Activated gamma-delta T cell treated with anti-CD3 and anti-CD28 coated beads, Interleukin-2, amount 50 U/mL, for 16 hours (primary cell): ENCODE measurements at places on chromosomes 12 and 14.

DNA sequence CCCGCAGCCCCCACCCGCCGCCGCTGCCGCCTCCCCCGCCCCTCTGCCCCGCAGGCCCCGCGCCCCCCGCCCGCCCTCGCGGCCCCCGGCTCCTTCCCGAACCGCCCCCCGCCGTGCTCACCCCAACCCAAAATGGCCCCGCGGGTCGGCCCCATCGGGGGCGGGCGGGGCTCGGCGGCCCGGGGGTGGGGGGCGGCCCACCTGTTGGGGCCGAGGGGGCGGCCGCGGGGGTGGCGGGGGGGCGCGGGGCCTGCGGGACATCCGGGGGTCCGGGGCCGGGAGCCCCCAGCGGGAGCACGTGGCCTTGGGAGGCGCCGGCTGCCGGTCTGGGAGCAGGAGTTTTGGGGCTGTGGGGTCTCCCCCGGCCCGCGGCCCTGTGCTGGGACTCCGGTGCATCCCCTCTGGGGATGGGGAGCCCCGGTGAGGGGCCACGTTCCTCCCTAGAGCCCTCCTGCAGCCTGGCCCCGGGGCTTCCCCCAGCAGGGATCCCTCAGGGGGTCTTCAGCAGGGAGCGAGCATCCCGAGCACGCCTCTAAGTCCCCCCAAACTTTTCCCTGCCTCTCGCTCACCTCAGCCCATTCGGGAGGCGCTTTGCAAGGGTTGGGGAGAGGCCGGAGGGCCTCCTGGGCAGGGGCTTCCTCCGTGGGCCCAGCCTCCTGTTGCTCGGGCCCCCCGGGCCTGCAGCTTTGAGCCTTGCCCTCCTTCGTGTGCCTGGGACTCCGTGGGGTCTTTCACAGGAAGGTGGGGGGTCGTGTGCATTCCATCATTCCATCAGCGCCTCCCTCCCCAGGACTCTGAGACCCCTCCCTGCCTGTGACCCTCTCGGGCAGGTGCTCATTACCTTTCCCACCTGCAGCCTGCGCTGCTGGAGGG is 710 bp downstream of the MTA1 start:
- no peak for DNase-seq

GRCh38 chr12:94872971-94873733 is 130.3 kb downstream of the NDUFA12 start:
- DNase-seq, result no peak

DNA sequence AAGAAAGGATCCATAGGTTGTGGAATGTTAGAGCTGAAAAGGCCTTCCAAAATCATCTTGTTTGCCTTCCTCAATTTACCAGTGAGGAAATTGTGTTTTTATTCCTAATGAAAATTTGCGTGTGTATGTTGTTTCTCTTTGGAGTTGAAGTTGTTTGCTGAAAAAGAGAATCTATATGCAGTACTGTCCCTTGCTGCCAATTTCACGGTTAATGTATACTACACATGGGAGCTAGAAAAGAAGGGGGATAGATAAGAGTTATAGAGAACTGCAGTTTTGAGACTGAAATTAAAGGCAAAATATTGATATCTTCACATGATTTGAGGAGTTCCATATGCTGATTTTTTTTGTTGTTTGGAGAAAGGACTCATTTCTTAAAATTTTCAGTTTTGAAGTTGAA is 62.0 kb upstream of the LRTM2 start:
- DNase-seq, result no peak

- DNase-seq, result no peak
Measured at GRCh38 chr14:97233319-97233985, 436.3 kb downstream of the VRK1 start.

DNA sequence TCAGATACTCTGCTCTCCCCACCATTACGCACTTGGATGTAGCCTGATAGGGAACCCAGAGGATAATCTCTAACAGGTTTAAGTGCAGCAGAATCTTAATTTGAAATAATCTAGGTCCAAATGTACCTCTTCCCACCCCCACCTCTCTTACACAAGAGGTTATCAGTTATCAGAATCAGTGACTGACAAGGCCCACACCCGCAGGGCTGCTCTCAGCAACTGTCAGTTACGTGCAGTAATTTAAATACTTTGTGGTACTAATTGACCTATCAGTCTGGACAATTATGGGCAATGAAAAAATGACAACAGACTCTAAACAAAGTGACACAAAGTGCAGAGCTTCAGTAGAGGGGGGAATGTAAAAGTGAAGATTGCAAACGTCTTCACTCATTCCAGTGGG is 74.0 kb downstream of the CLIP1 start:
- DNase-seq, result no peak

GRCh38 chr12:89333564-89334252 is 18.6 kb downstream of the DUSP6 start:
- DNase-seq, result no peak

DNA sequence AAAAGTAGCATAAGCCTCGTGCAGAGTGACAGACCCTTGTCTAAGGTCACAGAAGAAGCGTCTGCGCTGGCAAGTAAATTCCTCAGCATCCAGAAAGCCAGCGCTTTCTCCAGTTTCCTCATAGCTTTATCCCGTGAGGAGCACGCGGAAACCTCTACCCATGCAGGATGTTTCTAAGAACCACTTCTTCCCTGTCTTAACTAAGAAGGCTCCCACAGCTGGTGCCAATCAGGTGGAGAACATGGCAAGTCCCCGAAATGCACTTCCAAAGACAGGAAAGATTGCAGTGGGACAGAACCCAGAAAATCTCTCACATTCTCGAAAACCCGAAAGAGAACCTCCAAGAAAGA is 968 bp upstream of the ARID4A start:
- no peak for DNase-seq

- DNase-seq, result no peak
Measured at GRCh38 chr12:43028826-43029225, 439.3 kb upstream of the PRICKLE1 start.

GRCh38 chr12:90149453-90149852 is 440.8 kb upstream of the ATP2B1 start:
- DNase-seq, result no peak

DNA sequence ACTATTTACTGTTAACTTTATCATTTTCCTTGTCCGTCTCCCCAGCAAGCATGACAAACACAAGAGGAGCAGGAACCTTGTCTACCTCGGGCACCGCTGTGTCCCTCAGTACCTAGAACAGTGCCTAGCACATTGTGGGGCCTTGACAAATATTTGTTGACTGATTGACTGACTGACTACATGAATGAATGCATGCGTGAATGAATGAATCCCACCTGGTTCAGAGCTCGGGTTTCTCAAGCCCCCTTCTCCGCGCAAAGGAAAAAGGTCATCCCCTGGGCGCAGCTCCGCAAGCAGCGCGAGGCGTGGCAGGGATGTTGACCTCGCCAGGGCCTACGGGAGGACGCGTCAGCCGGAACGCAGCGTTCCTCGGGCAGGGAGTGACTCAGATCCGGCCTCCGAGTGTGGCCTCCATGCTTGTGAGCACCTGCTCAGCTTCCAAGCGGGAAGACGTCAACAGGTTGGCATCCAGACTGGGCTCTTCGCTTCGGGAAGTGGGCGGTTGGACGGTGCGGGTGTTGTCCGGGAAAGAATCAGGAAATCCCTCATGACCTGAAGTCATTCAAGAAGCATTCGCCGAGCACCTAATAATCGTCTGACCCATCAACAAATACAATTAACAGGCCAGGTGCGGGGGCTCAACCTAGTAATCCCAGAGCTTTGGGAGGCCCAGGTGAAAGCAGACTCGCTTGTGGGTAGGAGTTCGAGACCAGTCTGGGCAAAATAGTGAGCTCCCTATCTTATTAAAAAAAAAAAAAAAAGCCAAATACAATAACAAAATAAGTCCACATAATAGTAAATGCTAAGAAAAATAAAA is 13.9 kb upstream of the UBC start:
- DNase-seq, result no peak

- no peak for DNase-seq
Measured at GRCh38 chr14:93317875-93318807, 14.7 kb downstream of the BTBD7 start.

GRCh38 chr12:96295532-96296160 is 101.5 kb downstream of the ELK3 start:
- no peak for DNase-seq

DNA sequence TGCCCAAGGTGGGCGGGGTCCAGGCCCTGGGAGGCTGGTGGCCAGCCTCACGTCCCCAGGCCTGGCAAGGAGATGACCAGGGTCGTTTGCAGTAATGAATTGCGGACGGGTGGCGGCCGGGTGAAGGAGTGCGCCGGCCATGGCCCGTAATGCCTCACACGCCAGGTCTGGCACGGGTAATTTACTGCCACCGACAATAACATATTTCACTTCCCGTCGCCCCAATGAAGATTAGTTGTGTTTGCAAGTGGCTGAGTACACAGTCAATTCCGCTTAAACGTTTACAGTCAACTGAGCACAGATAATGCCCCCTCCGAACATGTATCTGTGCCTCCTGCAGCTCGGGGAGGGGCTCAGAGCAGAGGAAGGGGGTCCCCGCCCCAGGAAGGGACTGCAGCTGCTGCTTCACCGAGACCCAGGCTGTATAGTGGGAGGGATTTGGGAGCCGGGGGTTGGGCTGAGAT is 48.3 kb downstream of the MVK start:
- no peak for DNase-seq

DNA sequence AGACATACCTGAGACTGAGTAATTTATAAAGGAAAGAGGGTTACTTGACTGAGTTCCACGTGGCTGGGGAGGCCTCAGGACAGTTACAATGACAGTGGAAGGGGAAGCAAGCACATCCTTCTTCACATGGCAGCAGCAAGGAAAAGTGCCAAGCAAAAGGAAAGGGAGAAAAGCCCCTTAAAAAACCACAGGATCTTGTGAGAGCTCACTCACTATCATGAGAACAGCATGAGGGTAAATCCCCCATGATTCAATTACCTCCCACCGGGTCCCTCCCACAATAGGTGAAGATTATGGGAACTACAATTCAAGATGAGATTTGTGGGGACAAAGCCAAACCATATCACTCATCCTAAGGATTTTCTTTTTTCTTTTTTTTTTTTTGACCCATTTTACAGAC is 177.8 kb upstream of the EEA1 start:
- no peak for DNase-seq

- DNase-seq, result no peak
Measured at GRCh38 chr12:49055978-49056754, 4.4 kb downstream of the KMT2D start.

GRCh38 chr12:45285717-45286116 is 69.8 kb downstream of the ANO6 start:
- no peak for DNase-seq

DNA sequence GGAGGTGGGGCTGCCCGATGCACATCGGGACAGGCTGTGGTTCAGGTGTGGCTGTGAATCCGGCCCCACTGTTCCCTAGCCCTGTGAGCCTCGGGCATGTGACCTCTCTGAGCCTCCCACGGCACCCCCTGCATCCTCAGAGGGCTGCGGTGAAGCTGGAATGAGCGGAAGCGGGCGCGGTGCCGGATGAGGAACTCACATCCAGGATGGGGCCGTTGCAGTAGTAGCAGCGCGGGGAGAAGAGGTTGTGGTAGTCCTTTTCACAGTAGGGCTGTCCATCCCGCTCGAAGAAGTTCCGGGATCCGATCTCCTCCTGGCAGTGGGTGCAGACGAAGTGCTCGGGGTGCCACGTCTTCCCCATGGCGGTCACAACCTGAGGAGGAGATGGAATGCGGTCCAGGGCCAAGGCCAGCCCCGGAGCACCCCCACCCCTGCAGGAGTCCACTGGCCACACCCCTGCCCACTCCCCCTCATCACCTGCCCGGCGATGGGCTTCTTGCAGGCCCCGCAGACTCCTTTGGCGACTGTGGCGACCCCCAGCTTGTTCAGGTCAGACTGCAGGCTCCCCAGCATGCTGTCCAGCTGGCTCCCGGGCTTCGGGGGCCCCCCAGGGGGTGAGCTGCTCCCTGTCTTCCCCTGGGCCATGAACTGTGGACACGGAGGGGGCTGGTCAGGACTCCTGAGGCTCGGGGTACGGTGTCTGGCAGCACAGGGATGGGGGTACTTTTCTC is 13.9 kb upstream of the RPLP0 start:
- no peak for DNase-seq

DNA sequence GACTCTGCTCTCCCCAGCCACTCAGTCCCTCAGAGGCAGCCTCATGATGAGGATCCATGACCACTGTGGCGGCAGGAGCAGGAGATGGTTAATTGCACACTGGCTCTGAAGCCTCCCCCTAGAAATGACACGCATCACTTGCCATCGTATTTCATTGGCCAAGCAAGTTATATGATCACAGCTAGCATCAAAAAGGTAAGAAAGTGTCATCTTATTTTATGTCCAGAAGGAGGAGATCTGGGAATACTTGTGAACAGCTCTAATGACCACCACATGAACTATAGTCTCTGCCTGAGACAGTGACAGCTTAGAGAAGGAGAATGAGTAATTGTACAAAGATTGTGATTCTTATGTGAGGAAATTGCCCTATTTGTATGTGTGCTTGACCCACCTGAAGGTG is 363.4 kb downstream of the NUAK1 start:
- no peak for DNase-seq

- DNase-seq, result no peak
Measured at GRCh38 chr12:27762757-27763156, 17.3 kb upstream of the KLHL42 start.

DNA sequence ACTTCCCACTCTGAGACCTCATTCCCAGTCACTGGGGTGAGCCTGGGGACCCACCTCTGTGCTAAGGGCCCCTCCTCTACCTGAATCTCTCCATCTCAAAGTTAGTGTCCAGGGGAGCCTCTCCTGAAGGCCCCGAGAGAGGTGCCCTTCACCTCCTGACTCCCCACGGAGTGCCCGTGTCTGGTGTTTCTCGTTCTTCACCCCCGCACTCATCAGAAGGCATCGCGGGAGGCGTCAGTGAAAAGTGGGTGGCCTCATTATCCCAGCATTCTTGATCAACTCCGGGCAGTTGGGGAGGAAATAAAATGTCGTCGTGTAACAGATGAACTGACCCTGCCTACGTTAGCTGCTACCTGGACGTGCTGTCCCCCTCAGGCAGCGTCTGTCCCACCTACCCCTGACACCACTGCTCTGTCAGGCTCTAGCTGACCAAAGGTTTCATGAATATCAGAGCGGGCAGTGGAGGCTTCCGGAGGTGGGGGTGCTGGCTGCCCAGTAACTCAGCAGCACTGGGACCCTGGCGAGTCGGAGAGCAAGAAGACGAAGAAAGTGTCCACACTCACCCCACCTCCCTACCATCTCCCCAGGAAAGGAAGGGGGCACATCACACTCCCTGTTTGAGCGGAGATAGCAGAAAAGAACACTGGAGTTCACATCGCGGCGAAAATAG is 102.9 kb downstream of the PIWIL1 start:
- DNase-seq, result no peak

- DNase-seq, result no peak
Measured at GRCh38 chr14:90632451-90632850, 183.8 kb downstream of the TTC7B start.

- no peak for DNase-seq
Measured at GRCh38 chr12:88360343-88360742, 218.2 kb downstream of the TMTC3 start.

DNA sequence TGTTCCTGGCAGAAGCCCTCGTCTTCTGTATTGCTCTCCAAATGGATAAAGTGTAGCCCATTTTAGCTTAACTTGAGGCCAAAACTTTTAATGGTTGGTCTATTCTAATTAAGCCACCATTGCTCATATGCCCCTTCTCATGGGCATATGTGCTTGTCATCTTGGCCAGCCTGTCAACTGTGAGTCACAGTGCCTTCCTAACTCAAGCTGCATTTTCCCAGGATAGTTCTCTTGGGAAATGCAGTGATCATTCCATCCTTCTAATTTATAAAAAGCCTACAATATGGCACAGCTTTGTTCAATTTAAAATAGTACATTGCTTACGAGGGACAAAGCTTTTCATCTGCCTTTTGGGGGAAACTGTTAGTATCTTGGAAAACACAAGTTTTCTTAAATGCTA is 6.6 kb downstream of the PTHLH start:
- DNase-seq, result no peak

GRCh38 chr14:61764342-61765122 is 2.3 kb downstream of the SNAPC1 start:
- DNase-seq, result no peak
